C1 segment of cervical spinal cord (tissue), 14 donors: ENCODE measurements at places on chromosomes 16 and 17.
A peak's percentile ranks its signal among the peaks of the same experiment; 100 is the strongest.

GRCh38 chr17:48011405-48012150 is 26.0 kb downstream of the COPZ2 start:
- DNase-seq: no peak

- DNase-seq: no peak
These were observed 4.9 kb upstream of the PRSS27 start for GRCh38 chr16:2724816-2725348.

DNA sequence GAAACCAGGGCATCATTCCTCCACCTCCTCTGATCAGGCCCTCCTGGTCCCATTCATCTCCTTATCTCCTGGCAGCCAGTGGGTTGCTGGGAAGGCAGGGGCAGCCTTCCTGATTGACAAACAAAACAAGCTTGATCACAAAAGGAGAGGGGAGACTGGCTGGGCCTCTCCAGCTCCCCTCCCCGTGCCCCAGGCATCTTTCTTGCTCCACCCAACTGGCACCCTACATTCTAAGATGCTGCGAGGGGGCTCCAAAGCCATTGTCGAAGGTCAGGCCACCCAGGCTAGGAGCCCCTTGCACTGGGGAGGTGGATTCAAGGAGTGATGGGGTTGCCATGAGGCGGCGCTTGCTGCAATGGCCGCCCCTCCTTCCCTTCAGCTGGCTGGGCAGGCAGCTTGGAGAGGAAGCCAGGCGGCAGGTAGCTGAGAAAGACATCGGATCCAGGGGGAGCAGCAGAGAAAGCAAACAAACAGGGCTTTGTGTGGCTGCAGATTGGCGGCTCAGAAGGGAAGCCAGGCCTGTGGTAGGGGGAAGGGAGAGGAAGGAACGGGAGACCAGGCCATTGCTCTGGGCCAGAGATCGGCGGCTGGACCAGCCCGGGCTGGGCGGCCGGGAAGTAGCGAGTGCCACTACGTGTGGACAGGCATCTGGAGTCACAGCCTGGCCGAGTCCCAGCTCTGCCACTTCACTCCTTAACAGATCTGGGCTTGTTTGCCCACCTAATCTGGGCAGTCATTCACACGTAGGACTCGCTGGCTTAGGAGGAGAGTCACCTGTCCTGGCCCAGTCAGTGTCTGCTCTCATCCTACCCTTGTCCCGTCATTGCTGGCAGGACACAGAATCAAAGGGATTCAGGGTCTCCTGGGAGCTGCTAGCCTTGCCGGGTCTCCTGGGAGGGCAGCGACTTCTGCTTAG is 12.3 kb downstream of the RAI1 start:
- DNase-seq: peak; percentile 69

GRCh38 chr16:72068930-72069329 is 5.9 kb downstream of the HPR start:
- no peak for DNase-seq

DNA sequence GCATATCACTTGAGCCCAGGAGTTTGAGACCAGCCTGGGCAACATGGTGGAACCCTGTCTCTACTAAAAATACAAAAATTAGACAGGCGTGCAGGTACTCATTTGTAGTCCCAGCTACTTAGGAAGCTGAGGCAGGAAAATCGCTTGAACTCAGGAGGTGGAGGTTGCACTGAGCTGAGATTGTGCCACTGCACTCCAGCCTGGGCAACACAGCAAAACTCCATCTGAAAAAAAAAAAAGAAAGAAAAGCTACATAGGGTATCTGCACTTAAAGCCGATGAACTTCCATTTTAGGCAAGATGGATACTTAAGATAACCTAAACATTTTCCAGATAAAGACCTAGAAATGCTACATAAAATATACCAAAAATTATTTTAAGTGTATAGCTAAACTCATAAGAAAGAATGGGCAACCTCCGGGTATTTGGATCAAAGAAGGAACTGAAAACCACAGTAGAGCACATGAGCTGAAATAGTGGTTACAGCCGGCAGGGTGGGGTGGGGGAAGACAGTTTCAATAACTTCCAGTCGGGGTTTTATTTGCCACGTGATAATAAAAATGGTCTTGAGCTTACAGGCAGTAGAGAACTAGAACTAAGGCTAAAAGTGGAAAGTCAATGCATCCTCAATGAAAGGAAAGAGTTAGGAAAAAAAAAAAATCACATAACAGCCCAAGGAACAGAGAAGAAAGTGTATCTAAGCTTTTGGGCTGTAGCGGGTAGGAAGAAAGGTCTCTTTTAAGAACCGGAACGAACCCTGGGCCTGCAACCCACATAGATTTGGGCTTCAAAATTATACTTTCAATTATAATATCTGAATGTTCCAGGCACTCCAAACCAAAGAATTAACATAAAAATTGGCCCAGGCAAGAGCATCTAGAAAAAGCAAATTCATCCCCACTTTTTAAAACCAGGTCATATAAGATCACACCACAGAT is 53.1 kb downstream of the CFDP1 start:
- DNase-seq: no peak

DNA sequence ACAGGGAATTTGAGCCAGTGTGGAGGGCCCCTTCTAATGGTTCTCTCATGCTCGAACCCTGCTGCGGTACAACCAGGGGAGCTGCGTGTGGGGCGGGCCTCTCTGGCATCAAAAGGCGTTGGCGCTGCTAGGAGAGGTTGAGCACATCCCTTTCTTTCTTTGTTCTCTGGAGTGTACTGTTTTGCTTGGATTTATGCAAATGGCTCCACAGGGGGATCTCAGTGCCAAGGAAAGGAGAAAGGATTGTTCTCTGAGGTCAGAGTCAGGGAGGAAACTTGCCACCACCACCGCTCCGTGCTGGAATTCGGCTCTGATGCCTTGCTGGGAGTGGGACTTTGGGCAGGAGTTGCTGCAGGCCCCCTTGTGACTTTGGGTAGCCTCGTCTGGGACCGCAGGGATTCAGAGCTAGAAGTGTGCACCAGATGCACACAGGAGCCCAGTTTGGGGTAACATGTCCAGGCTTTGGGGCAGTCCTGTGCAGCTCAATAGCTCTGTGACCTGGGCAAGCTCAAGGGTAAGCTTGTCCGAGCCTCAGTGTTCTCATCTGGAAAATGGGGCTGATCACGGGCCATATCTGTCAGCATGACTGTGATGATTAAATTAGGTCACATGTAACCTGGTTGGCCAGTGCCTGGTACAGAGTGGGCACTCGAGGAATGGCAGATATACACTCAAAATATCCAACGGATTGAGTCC is 353.0 kb upstream of the EEF2KMT start:
- no peak for DNase-seq

DNA sequence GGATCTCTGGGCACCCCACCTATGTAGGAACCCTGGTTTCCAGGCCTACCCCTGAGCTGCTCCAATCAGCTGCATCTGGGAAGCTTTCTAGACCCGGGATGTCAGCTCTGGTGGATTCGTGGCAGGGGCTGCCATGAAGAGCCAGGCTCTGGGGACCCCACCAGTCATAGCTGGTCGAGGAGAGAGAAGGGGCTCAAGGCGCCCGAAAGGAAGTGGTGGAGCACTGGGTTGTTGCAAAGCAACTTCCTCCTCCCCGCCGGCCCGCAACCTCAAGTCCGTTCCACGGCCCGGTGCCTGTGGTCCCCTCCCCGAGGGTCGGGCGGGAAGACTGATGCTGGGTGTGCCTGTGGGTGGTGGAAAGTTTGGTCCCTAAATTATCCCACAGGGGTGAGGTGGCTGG is 10.2 kb downstream of the TBKBP1 start:
- DNase-seq: no peak

GRCh38 chr17:32311028-32311536 is 30.9 kb downstream of the C17orf75 start:
- DNase-seq: no peak

- no peak for DNase-seq
These were observed 56.6 kb downstream of the NCOR1 start for GRCh38 chr17:16158714-16159113.

GRCh38 chr16:30623536-30624283 is 13.5 kb upstream of the ZNF689 start:
- DNase-seq: no peak

DNA sequence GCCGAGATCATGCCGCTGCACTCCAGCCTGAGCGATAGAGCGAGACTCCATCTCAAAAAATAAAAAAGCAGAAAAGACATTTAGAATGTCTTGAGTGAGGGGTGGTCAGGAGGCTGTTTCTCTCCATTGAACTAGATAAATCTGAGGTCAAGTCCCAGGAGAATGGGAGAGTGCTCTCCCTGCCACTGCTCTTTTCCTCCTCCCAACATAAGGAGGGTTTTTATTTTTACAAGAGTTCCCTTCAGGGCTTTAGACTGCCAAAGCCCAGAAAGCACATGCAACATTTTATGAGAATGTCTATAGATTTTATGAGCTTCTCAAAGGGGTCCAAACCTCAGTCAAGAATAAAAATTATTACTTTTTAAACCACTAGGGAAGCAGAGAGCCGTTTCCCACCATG is 1.6 kb downstream of the RND2 start:
- DNase-seq: no peak

DNA sequence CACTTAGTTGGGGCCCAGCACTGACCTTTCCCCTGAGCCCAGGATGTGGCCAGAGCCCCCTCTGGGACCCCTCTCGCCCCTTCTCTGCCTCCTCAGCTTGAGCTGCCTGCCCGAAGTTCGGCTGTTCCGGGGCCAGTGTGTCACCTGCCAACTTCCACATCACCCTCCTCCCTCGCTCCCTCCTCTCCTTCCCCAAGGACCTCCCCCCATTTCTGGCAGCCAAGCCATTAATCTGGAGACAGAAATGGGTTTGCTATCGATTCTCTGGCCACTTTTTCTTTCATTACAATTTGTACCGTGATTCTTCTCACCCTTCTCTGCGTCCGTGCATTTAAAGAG is 8.8 kb upstream of the ADAM11 start:
- no peak for DNase-seq

- DNase-seq: peak; percentile 16
These were observed 16.0 kb upstream of the NUDT16L1 start for GRCh38 chr16:4677390-4677789.

GRCh38 chr16:1311738-1312466 is 2.5 kb downstream of the UBE2I start:
- DNase-seq: no peak

GRCh38 chr17:47224966-47225365 is 15.8 kb downstream of the MYL4 start:
- no peak for DNase-seq

GRCh38 chr16:75188832-75189477 is 18.0 kb downstream of the CTRB2 start:
- no peak for DNase-seq

GRCh38 chr16:81842564-81843242 is 63.6 kb downstream of the PLCG2 start:
- no peak for DNase-seq

GRCh38 chr17:62827746-62828485 is 19.8 kb upstream of the MARCHF10 start:
- DNase-seq: no peak

DNA sequence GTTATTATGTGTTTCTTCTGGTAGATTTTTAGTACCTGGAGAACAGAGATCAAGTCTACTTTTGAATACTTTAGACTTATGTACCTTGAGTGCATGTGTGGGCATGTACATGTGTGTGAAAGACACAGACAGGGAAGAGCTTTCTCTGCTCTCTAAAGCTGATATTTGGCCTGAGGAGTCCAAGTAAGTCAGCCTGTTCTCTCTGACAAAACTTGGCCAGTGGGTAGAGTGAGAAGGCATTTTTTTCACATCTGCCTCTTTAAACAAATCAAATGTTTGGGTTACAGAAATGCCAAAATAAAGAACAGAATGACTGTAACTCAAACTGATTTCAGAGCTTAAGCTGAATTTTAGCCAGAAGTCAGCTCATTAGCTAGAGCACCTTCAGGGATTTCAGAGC is 309.7 kb upstream of the DYNLRB2 start:
- no peak for DNase-seq

DNA sequence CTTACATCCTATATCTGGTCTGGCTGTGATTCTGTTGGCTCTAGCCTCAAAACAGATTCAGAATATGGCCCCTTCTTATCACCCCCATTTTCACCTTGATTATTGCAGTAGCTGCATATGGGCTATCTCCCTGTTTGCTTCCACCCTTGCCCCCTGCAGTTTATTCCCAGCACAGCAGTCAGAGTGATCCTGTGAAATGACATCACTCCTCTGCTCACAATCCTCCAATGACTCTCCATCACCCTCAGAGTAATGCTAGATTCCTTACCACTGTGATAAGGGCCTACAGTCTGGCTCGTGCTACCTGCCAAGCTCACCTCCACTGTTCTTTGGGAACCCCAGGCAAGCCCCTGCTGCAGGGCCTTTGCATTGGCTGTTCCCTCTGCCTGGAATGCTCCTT is 92.5 kb downstream of the ASIC2 start:
- DNase-seq: no peak

GRCh38 chr17:50833510-50834428 is 1.6 kb upstream of the WFIKKN2 start:
- DNase-seq: no peak

- no peak for DNase-seq
These were observed 267.2 kb upstream of the SALL1 start for GRCh38 chr16:51418258-51418657.

DNA sequence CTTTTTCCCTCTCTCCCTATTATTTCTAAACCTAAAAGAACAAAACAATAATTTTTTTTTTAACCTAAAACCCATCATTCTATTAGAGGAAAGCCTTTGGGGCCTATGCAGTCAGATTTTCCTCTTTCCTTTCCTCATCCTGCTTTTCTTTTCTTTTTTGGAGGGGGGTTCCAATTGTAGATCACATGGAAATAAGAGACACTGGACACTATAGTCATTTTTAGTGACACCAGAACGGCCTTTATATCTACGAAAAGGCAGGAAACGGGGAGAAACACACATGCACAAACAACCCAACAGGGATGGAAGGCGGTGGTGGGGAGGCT is 5.1 kb upstream of the ZFHX3 start:
- DNase-seq: no peak

- DNase-seq: no peak
These were observed 13.6 kb downstream of the TMEM98 start for GRCh38 chr17:32941419-32942032.

- DNase-seq: peak; percentile 34
These were observed 935 bp downstream of the USP32 start for GRCh38 chr17:60390925-60391470.

DNA sequence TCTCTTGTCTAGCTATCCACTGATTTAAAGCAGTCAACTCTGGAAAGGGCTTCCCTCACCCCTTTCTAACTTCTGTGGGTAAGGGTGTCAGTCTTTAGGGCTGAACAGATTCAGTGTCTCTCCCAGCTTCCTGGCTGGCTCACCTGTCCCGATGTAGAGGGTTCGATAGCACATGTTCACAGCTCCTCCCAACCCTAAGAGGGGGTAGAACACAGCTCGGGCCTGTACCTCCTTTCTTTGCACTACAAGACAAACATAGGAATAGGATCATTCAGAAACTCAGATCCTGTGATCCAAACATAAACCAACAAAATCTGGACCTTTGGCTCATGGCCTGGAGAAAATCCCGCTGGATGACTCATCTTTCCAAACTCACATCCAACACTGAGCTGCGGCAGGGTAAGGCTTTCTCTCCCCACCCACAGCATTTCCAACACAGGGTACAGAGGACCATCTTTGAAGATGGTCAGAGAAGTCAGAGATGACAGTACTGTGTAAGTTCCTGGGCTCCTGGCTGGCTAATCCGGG is 5.8 kb upstream of the DHRS13 start:
- no peak for DNase-seq

GRCh38 chr17:4247971-4248388 is 15.8 kb downstream of the ANKFY1 start:
- no peak for DNase-seq

- DNase-seq: no peak
These were observed 17.5 kb downstream of the NDUFAF8 start for GRCh38 chr17:81256616-81257015.
